ENCODE measurements at places on chromosomes 6 and 20.
A peak's percentile ranks its signal among the peaks of the same experiment; 100 is the strongest.

DNA sequence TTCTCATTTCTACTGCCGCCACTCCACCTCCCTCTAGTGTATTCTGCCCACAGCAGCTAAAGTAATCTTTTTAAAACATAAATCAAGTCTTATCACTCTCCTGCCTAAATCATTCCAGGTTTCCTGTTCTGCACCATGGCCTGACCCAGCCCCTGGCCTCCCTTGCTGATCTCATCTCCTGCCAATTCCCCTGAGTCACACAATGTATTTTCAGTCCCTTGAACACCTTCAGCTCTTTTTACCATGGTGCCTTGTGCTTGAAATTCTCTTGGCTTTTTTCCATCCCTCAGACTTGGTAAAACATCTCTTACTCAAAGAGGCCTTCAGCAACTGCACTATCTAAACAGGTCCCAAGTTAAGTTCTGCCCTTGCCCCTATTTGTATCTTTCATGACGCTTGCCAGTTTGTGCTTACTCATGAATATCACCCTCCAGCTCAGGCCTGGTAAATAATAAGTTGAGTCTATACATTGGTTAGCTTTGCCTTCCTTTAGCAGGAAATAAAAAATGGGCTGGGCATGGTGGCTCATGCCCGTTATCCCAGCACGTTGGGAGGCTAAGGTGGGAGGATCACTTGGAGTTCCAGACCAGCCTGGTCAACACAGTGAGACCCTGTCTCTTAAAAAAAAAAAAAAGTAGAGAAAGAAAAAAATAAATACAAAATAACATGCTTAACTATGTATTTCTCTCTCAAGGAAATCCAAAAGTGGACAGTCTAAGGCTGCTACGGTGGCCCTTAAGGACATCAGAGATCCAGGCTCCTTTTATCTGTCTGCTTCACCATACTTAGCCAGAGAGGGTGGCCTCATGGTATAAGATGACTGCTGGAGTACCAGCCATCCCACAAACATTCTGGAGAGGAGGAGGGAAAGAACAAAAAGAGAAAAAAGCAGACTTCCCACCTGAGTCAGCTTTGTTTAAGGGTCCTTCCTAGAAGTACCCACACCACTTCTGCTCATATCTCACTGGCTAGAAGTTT, 62.2 kb downstream of the ARFGEF2 start:
- DNase-seq, result peak; percentile 32

DNA sequence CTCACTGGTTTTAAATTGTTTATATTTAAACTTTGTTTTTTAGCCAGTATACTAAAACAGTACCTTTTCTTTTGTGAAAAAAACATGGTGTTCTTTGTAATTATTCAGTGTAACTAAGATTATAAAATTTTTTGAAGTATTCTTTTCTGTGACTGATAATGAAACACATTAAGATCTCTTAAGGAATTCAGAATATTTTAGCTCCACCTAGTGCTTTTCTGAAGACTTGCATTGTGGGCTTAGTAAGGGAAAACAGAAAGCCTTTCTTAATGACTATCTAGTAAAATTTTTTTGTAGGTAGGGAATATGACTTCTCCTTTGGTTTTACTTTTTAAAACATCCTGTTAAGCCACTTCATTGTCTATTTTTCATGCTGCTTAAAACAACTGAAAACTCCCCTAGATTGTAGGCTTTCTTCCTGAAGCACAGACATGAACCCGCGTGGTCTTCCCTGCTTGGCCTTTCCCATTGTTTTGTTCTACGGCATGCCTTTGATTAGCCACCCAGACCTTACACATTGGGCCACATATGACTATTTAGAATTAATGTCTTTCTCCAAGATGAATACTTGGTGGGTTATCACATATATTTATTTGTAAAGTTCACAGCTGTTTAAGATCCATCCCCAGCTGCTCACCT, 72.1 kb downstream of the AFDN start:
- DNase-seq, result peak; percentile 64

GRCh38 chr20:63140514-63141433, 75.2 kb downstream of the YTHDF1 start:
- DNase-seq, result no peak

DNA sequence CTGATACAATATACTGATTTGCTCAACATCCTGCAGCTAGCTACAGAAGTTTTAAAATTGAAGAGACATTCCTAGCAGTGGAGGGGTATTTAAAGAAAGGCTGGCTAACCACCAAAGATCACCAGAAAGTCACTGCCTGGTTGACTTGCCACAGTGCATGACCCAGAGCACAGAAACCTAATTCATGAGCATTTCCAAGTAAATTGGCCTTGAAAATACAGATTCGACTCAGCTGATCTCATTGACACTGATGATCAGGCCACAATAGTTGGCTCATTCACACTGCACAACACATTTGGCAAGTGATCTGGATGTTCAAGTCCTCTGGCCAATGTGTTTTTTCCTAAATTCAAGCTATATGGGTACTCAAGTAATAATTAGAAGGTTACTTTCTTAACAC, 13.3 kb upstream of the TDRD6 start:
- DNase-seq, result no peak

- DNase-seq, result no peak
Observed at GRCh38 chr6:86251106-86251505, 608.4 kb upstream of the SYNCRIP start.

DNA sequence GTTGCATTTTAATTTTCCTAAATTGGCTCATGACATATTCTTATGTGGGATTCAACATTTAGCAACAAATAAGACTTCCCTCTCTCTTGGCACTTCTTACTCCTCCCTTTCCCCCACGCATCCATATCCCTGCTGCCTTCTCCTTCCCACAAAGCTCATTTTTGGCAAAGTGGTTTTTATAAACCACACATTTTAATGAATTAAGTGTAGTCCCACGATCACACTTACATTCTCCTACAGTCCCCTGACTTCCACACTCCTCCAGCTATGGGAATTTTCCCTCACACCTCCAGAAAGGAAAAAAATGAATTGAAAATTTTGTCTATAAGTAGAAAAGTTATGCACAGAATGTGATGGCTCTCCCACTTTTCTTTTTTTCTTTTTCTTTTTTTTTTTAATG, 345.0 kb downstream of the CD83 start:
- no peak for DNase-seq

- no peak for DNase-seq
Observed at GRCh38 chr6:168157272-168158212, 78.5 kb upstream of the FRMD1 start.

DNA sequence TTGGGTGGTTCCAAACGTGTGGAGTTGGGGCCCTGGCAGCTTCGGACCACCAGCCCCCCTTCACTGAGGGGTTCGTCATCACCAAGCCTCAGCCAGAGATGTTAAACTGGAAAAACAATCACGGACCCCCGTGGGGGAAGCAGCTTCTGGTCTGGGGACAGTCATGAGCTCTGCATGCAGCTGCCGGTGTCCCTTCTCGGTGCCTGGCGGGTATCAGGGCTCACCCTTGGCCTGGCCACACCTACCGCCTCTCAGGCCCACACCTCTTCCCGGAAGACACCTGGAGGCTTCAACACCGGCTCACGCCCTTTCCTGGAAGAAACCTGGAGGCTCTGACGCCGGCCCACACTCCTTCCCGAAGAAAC, 77.8 kb upstream of the BHLHE23 start:
- DNase-seq, result no peak

- DNase-seq, result no peak
Observed at GRCh38 chr6:30135757-30136156, at the start of gene TRIM40. TRIM40 (plus strand) TSS chr6:30136140; CDS start chr6:30137037, 897 bp downstream.

DNA sequence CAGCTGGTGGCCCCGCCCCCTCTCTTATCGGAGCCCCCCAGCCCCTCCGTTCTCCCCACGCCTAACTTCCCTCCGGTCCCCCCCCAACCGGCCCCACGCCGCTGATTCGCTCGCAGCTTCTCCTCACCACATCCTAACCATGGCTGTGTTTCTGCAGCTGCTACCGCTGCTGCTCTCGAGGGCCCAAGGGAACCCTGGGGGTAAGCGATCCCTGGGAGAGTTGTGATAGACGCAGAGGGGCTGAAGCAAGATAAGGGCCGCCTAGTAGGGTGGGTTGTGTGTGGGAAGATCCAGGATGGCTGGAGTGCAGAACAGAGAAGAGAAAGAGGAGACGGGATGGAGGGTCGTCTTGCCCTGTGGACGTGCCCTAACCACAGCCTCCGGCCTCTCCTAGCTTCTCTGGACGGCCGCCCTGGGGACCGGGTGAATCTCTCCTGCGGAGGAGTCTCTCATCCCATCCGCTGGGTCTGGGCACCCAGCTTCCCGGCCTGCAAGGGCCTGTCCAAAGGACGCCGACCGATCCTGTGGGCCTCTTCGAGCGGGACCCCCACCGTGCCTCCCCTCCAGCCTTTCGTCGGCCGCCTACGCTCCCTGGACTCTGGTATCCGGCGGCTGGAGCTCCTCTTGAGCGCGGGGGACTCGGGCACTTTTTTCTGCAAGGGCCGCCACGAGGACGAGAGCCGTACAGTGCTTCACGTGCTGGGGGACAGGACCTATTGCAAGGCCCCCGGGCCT, at the start of gene MPIG6B:
TSS of gene MPIG6B (plus strand) at position 129 of the 735 bp plus-strand sequence. CDS start at position 140, 11 bp downstream.
- peak; percentile 76 for DNase-seq

GRCh38 chr6:11968241-11968806, 43.8 kb upstream of the HIVEP1 start:
- no peak for DNase-seq

DNA sequence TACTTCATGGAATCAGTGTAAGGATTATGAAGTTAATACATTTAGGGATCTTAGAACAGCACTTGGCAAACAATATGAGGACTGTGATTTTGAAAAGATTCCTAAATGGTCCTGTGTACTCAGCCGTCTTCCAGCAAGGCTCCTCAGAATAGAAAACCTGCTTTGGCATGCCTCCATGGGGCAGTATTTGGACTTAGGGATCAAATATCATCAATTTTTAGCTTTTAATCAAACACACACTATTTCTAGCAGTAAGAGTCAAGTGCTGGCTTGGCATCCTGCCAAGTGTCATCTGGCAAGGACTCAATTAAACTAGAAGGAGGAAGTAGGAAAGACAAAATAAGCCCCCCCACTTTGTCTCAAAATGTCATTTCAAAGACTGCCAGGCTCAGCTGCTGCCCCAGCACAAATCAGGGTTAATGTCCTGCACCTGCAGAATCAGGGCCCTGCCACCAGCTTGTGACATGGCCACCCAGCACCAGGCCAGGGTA, 40.8 kb downstream of the IYD start:
- DNase-seq, result no peak

DNA sequence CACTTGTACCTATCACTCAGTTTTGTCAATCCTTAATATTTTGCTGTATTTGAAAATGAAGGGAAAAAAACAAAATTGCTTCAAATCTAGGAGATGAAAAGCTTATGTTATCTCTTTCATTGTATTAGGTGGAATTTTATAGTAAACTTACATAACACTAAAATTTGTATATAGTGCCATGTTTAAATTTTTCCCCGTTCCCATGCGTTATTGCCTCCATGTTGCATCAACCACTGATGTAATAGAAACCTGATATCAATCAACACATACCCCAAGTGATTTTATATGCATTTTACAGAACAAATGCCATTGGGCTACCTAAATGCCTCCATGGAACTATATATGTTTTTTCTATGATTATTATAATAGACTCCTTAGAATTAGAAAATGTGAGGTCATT, 14.8 kb upstream of the TREM2 start:
- no peak for DNase-seq

- no peak for DNase-seq
Observed at GRCh38 chr6:25504661-25505060, 147.4 kb upstream of the SCGN start.

DNA sequence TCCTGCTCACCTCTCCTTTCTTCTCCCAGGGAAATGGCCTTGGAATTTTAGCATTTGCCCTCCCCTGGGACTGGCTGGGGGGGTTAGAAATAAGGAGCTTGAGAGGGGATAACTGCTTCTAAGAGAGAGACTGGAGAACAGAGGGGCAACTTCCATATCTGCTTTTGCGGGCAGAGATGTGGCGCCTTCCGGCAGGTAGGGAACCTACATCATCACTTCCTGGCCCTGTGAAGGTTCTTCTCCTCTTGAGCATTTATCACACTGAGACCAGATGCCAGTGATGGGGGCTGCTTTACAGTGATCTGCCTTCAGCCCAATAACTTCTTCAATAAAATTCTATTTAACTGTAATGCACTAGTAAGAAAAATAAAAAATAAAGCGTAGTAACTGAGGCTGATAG, 48.1 kb downstream of the TBC1D7 start:
- DNase-seq, result no peak

DNA sequence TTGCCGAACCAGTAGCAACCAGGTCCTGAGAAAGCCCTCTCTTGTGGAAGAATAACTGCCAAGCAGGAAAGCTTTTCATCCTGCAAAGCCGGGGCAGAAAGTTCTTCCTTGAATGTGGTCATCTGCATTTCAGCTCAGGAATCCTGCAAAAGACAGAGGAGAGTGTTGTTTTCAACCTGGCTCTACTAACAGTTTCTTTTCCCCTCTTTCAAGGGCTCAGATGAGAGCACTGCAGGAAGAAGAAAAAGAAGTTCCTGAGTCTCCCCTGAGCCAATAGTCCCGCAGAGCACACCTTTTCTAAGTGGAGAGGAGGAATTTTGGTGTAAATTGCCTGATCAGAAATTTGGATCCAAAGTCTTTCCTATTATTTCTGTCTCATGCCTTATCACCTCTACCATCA, 10.7 kb downstream of the HLA-DRB1 start:
- no peak for DNase-seq

- DNase-seq, result no peak
Observed at GRCh38 chr6:24743944-24744335, 25.0 kb upstream of the C6orf62 start.

GRCh38 chr6:68233623-68234022, 401.5 kb upstream of the ADGRB3 start:
- no peak for DNase-seq

GRCh38 chr20:31540406-31540805, 26.2 kb downstream of the HM13 start:
- no peak for DNase-seq

- no peak for DNase-seq
Observed at GRCh38 chr6:136483906-136484305, 66.3 kb downstream of the MAP7 start.

- DNase-seq, result no peak
Observed at GRCh38 chr6:19327241-19327640, 509.9 kb upstream of the ID4 start.

GRCh38 chr6:20826378-20826777, 292.1 kb downstream of the CDKAL1 start:
- no peak for DNase-seq

GRCh38 chr20:18628330-18628920, 40.6 kb downstream of the DTD1 start:
- no peak for DNase-seq
